Right renal cortex interstitium (tissue), 3 donors: ENCODE measurements at places on chromosomes 5 and 9. TPM values are rescaled to one million over a fixed set of nuclear protein-coding genes. Genes with fewer than 3 reads are reported as not detected.

DNA sequence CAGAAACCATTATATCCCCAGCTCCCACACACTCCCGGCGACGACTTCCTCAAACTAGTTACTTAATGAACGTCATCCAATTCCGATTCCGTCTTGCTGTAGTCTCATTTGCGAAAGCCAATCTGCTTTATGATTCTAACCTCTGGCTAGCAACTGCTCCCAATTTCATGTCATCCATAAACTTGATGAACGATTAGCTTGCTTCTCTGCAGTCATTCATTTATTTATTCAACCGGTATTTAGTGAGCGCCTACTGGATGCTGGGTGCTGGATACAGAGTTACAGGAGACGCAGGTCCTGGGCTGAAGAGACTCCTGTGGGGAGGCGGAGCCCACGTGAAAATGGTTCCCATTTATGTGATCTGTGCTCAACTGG, 46.2 kb downstream of the TSPAN17 start:
- no peak for DNase-seq

The FOXD4L3 gene
- not detected for polyA plus RNA-seq

The TMEM171 gene
- polyA plus RNA-seq, result 5.3 TPM

The MSMP gene
- polyA plus RNA-seq, result not detected

- DNase-seq, result no peak
Measured at GRCh38 chr5:33841891-33842290, 49.9 kb downstream of the ADAMTS12 start.

- no peak for DNase-seq
Measured at GRCh38 chr9:21679432-21679831, 123.0 kb upstream of the MTAP start.

- DNase-seq, result no peak
Measured at GRCh38 chr5:152488869-152489268, 83.8 kb upstream of the NMUR2 start.

DNA sequence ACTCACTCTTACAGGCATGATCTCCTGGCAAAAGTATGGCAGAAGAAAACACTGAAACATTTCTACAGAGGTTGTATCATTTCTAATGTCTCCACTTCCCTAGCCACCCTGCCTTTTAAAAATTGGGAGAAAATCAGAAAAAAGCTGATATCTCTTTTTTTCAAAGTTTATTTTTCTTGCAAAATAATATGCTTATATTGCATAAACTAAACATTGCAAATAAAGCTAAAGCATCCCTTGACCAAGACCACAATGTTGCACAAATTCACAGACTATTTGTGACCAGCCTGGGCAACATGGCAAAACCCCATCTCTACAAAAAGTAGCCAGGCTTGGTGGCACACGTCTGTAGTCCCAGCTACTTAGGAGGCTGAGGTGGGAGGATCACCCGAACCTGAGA, 183.3 kb upstream of the ELAVL2 start:
- no peak for DNase-seq

DNA sequence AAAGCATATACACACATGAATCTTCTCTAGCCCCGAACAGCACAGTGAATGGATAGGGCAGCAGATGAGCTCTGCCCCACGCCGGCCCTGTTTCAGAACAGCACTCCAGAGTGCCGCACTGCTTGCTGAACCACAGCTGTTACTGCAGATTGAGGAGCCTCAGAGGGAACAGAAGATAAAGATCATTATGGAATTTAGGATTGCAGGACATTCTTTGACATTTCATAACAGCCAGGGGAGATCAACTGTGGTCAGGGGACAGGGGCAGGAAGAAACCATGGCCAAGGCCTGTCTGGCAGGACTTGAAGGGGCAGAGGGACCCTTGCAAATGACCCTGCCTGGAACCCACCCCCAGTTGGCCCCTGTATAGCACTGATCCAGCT, 20.6 kb downstream of the IRF1 start:
- DNase-seq, result no peak

- no peak for DNase-seq
Measured at GRCh38 chr9:20563917-20564316, 58.4 kb downstream of the MLLT3 start.

- peak; percentile 21 for DNase-seq
Measured at GRCh38 chr5:64947031-64947430, 178.3 kb downstream of the CWC27 start.

GRCh38 chr5:34865091-34865490, 26.1 kb downstream of the TTC23L start:
- no peak for DNase-seq

GRCh38 chr5:73327908-73328455, 120.6 kb downstream of the FOXD1 start:
- no peak for DNase-seq

- no peak for DNase-seq
Measured at GRCh38 chr5:16480821-16481538, 15.4 kb upstream of the ZNF622 start.

The ACSL6 gene
- 1.8 TPM for polyA plus RNA-seq

DNA sequence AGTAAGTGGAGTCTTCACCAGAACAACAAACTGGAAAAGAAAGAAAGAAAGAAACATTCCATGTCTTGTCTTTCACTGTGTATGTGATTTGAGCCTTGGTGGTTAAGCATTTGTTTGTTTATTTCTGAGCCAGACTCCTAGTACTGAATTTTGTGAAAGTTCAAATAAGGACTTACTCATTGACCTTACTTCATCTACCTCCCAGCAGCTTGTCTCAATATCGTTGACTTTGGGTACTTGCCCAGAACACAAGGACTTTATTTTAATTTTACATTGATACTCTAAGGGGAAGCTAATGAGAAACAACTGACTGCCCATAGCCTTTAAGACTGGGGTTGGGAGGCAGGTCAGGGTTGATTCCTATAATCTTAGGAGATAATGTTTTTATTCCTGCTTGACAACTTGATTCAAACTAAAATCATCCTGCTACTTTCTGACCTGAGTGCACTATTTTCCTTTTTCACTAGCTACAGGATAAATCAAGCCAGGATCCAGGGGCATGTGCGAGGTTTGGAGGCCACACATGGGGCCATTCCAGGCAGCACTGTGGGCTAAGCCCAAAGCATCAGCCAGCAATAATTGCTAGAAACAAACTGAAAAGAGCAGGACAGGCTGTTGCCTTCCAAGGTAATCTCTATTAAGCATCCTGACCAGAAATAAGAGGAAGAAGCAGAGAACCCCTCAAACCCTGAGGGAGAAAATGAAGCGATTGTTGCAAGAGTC, 138.9 kb upstream of the RUSC2 start:
- DNase-seq, result peak; percentile 13

DNA sequence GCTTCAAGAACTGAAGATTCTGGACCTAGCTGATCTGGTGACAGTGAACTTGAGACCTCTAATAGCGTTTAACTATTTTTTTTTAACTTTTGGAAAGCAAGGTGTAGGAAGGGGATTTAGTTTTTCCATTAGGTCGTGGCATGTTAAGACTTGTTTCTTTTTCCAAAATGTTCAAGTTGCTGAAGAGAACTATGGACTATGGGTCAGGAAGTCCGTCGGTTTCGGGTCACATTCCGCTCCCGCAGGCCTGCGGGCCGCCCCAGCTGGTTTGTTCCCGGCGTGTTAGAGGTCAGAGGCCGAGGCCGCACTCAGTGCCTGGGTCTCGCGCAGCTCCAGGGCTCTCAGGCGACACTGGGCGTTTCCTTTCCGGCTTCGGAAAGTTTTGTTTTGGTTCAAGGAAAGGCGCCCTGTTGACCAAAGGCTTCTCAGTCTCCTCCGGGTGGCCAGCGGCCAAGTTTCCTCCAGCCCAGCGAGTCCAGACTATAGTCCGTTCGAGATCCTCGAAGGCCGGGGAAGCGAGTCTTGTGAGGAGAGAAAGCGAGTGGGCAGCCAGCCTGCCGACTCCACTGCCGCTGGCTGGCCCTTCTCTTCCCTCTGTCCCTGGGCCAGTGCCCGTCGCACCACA, 586 bp upstream of the FCHO2 start:
- no peak for DNase-seq

DNA sequence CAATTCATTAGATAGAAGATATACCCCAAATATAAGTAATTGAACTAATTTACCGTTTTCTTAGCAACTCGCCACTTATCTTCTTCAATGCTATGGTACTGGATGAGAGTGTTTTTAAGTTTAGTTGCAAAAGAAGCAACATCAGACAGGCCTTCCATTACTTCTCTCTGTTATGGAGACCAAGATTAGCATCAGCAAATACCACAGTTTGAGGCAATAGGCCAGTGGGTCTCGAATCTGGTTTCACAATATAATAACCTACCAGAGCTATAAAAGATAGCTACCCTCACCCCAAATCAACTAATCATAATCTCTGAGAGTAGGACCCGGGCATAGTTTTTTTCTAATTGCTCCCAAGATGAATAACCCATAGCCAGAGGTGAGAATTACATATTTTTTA, 5.1 kb downstream of the STARD4 start:
- DNase-seq, result no peak

The BTNL8 gene
- 0.44 TPM for polyA plus RNA-seq

DNA sequence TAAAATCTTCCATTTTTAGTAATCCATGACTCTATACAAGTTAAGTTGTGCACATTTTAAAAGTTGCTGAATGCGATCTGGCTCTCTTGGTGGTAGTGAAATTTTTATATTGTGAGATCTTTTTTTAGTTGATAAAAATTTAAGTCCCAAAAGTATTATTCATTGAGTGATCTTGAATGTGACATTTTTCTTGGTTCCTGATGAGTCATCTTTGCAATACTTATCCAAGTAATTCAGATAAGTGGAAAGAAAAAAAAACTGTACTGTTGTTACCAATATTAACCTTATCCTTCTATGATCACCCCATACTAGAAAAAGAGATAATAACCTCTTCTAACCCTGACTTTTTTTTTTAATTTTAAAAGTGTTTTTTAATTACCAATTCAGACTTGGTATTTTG, 601.3 kb downstream of the PSAT1 start:
- DNase-seq, result no peak

DNA sequence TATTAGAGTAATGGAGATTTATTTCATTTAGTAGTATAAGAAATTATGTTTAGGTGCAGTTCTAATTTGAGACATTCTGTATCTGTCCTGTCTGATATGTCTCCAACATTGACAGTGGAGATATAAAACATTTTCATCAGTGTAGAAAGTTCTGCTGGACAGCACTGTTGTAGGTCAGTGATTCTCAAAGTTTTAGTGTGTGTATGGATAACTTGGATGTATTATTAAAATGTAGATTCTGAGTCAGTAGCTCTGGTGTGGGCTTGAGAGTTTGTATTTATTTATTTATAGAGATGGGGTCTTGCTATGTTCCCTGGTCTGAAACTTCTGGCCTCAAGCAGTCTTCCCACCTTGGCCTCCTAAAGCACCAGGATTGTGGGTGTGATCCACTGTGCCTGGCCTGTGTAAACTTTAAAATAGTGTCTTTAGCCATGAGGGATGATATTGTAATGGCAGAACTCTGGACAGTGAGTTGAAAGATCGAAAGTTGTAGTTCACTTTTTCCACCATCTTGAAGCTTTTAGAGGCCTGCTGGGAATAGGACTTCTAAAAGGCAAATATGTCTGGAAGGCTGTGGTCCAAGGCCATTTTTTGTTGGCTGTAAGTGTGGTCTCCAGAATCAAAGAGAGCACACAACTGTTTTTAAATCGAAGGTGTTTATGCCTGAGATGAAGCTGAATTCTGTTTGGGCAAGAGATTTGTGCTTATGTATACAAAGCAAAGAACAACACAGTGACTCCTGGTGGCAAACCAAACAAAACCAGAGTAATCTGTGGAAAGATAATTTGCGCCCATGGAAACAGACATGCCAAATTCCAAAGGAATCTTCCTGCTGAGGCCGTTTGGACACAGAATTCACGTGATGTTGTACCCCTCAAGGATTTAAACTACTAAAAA, 12.4 kb downstream of the UBAP1 start:
- no peak for DNase-seq

The MRPL50 gene
- 27.3 TPM for polyA plus RNA-seq

The INSL6 gene
- 0.19 TPM for polyA plus RNA-seq

The NEUROG1 gene
- not detected for polyA plus RNA-seq

- no peak for DNase-seq
Measured at GRCh38 chr5:176793343-176793699, 17.0 kb upstream of the UNC5A start.

The HCN1 gene
- polyA plus RNA-seq, result not detected

DNA sequence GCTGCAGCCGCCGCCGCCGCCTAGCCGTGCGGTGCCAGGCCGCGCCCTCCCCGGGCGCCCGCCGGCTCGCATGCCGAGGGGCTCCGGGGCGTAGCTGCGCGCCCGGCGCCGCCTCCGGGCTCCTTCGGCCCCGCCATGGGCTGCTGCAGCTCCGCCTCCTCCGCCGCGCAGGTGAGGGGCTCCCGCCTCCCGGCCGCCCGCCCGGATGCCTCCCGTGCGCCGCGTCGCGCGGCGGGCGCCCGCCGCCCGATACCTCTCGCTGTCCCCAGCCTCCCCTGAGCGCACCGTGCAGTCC, 230 bp downstream of the SLC44A1 start:
- DNase-seq, result no peak

GRCh38 chr9:135817951-135818717, 89.2 kb downstream of the CAMSAP1 start:
- no peak for DNase-seq

DNA sequence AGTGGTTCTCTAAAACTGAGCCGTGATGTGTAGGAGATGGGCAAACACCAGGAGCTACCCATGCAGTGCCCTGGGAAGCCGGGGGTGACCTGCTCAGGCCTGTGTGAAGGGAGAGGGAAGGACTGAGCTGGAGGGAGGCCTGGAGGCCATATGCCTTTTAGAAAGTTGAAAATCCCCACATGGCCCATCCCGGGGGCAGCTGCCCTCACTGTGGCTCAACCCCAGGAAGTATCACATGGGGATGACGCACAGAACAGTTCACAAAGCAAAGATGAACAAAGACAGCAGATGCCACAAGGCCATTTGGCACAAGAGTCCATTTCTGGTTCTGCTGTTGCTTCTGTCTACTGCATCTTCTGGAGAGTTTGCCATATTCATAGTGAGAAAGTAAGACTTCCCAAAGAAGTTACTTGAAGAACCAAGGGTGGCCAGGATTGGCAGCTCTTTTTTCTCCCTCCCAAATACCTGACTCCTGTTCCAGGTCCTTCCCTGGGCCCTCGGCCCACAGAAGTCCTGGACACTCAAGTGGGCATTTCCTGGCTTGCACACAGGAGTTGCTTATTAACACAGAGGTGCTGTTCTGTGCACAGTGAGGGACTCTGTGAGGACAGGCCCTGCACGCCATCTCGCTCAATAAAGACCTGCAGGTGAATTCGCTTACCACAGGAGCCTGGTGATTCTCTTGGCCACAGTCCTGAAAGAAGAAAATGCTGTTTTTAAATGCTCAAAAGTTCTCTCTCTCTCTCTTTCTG, 25.1 kb downstream of the ACSL6 start:
- no peak for DNase-seq

The CDO1 gene
- polyA plus RNA-seq, result 17.8 TPM

The STING1 gene
- polyA plus RNA-seq, result 24.7 TPM

DNA sequence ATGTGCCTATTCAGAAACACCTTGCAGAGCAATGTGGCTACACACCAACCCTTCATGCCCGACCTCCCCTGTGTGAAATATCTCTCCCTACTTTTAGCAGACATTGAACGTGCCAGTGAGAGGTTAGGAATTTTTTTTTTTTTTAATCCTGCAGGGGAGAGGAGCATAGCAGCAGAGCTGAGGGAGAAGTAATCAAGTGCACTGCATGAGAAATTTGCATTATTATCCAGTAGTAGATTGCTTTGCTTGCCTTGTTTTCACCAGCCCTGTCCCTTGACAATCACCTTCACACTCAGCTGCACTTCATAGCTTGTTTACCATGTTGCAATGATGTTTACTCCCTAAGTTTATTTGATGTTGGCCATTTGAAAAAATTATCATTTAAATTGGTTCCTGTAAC, 489.6 kb upstream of the ZNF608 start:
- DNase-seq, result no peak

The ADGRD2 gene
- 0.17 TPM for polyA plus RNA-seq
